Neural crest cell (in vitro differentiated cells): ENCODE measurements at places on chromosomes 12 and 14.

GRCh38 chr14:91306547-91306946 is 62.0 kb upstream of the GPR68 start:
- DNase-seq = no peak

- DNase-seq = no peak
Measured at GRCh38 chr12:2138294-2138693, 85.5 kb downstream of the CACNA1C start.

- no peak for DNase-seq
Measured at GRCh38 chr12:64808110-64808509, 16.3 kb upstream of the TBC1D30 start.

DNA sequence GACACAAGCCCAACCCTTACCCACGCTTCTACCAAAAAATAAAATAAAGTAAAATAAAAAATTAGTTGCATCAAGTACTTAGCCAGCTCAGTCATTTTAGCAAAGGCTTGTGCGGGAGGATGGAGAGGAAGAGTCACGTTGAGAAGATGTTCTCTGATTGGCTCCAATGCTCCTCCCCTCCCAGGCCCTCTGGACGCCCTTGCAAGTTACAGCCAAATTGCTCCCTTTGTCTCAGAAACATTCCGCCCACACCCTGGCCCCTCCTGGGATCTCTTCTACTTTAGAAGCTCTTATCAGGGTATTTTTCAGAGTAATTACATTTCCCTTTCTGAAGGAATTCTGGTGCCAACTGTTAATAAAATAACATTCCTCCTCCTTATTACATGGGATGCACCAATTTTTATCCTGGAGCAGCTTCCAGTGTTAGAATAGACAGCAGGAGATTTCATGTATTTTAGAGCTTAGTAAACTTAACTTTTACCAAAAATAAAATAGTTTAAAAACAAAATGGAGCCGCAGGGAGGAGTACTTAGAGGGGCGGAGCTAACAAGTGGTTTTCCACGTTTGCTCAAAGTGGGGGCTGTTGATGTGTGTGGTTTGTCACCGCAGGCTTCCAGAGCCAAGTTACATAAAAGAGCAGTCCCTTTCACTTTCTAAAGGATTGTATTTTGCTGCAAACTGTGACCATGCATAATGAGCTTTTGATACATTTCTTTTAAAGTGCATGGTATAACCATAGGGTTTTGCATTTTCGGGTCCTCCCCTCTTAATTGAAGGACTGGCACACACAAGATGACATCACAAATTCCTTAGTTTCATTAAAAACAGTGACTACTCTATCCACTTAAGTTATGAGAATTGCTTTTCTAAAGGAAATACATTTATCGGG is 71.7 kb upstream of the RAP1B start:
- no peak for DNase-seq

DNA sequence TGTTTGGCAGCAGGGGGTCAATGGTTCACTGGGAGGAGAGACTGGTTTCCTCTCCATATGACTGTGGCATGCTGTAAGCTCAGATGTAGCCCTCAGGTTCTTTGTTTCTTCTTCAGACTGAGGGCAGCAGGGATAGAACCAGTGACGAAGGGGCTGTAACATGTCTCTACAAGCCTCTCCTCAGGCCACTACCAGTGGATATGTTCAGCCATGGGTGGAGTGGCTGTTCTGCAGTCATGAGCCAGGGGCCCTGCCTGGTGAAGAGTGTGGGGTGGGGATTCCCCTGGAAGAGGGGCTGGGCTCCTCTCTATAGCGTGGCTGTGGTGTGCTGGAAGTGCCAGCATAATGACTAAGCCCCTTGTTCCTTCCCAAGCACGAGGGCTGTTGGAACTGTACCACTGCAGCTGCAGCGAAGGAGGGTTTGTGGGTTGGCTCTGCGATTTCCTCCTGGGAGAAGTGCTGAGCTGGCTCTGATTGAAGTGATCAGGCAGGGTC is 55.8 kb downstream of the CMAS start:
- no peak for DNase-seq

DNA sequence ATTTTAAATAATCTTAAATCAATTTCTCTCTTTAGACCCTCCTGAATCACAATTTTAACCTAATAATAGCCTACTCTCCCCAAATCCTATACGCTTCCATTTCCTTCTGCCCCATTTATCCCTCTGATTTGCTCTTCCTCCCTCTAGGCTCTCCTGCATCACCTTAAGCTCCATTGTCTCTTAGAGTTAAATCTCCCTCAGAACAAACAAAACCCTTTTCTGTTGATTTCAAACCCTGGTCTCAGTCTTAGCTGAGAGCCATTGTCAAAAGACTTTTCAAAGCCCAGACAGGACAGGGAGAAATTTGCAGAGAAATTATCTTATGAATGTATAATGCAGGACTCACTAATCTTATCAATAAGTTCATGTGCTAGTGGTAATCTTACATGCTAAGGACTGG is 106.1 kb downstream of the C12orf75 start:
- no peak for DNase-seq
